ENCODE measurements at places on chromosomes 1 and 21.

DNA sequence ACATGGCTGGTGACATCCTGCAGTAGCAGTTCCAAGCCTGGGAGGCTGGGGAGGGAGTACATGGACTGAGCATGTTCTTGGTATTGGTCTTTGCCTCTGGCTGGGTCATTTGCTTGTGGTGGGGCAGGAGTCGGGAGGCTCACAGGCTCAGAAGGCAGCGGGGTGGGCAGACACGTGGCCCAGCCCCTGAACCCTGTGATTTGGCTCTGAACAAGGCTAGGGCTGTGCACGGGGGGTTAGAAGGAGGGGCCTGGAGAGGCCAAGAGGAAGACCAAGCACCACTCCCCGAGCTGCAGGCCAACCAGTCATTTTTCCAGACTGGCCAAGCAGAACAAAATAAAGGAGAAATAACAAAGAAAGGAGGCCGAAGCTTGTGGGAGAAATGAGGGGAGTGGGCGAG lies 9.7 kb upstream of the PRELP start:
- no peak for DNase-seq

GRCh38 chr1:175385316-175385715 lies 192.7 kb upstream of the KIAA0040 start:
- DNase-seq: no peak

GRCh38 chr1:220873868-220874655 lies 5.2 kb upstream of the HLX start:
- DNase-seq: no peak

GRCh38 chr1:188462837-188463236 lies 1634.1 kb downstream of the PLA2G4A start:
- no peak for DNase-seq

DNA sequence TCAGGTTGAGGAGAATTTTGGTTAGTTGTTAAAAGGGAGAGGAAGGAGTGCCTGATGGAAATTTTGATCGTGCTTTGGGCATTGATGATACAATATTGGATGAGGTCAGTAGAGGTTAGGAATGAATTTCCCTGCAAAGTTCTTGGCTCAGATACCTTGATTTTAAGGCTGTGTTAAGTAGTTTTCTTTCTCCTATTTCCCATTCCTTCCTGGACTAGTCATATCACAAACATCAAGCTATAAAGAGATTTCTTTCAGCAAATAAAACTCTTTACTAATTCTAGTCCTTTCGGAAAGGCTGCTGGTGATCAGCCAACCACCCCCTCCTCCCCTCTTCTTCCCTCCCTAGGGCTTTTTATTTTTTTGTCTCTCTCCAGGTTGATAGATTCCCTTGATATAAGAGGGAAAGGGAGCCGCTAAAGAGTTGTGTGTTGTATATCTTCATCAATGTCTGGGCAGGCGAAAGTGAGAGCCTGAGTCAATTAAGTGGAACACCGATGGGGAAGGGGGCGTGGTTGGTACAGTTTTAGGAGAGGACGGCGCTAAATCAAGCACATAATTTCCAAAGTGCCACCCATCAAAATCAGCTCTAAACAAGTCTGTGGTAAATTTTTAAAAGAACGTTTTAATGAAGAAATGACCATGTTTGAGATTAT lies 100.1 kb upstream of the PLXNA2 start:
- no peak for DNase-seq

- no peak for DNase-seq
Observed at GRCh38 chr1:206557636-206558473, 50.5 kb downstream of the RASSF5 start.

- DNase-seq: no peak
Observed at GRCh38 chr1:60848583-60849188, 233.7 kb upstream of the NFIA start.

All from urinary bladder (tissue), 4 donors.